ENCODE measurements at places on chromosomes 11 and 22.

DNA sequence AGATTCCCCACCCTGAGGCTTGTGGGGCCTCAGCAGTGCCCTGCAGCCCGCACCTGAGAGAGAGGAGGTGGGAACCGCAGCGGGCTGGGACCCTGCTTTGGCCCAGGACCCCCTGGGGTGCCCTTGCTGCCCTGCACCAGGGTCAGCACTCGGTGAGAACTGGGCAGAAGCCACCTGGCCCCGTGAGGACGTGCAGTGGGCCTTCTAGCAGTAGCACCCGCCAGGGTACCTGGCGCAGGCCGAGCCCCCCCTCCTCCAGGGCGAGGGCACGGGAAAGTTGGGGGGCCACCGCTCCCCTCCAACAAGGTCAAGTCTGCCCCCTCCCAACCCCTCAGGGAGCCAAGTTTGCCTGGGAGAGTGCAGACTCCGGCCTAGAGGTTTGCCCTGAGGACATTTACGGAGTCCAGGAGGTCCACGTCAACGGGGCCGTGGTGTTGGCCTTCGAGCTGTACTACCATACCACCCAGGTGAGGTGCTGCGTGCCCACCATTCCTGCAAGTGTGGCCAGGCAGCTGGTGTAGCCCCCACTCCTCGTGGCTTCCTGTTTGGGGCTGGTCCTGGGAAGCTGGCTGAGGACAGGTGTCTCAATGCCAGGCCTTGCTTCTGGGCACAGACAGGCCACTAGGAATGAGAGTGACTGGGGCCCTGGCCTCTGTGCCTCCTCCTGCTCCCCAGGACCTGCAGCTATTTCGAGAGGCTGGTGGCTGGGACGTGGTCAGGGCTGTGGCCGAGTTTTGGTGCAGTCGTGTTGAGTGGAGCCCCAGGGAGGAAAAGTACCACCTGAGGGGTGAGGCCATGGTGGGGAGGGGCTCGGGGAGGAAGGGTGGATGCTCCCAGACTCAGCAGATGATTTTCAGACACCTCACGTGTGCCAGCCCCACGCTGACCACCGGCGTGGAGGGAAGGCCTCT is 3.5 kb downstream of the PGGHG start:
- no peak for DNase-seq

- no peak for DNase-seq
Observed at GRCh38 chr11:61628662-61628970, 47.7 kb upstream of the SYT7 start.

DNA sequence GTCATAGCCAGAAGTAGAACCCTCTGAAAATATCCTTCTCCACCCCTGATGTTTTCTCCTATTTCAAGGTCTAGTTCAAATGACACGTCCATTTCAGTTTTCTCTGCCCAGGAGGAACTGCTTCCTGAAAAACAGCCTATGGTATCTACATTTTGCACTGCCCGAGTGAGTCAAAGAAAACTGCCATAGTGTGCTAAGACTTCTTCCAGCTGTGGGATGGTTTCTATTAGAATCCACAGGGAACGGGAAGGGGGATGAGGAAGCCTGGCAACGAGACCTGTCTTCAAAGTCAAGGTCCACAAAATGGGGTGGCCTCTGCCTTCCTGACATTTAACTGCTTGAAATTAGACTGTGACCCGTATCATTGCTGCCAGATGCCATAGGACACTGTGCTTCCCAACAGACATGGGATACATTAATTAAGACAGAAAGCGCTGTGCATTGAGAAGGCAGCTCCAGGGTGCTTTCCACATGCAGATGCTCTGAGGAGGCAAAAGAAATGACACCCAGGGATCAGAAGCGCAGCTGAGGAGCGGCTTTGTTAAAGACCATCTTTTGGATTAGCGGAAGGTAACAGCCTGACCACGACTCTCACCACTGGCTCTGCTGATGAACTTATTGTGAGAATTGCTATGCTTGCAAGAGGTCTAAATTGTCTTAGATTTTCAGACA is 39.4 kb upstream of the NUP50 start:
- peak; percentile 58 for DNase-seq

GRCh38 chr11:121414141-121414913 is 37.8 kb upstream of the SORL1 start:
- DNase-seq = no peak

DNA sequence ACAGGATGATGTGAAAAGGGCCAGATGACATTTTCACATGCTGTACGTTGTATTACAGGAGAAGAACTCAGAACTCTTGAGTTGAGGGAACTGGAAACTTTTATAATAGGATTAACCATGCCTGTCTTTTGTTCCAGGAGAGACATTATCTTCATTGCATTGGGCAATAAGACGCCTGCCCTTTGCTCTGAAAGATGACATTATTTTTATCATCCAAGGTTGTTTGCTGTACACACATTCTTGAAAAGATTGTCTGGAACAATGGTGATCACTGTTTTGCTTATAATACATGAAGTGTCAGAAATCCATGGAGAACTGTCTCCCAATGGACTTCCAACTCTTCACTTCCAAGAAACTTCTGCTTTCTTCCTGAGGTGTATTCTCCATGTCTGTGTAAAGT is 334.6 kb upstream of the B3GAT1 start:
- DNase-seq = no peak

- no peak for DNase-seq
Observed at GRCh38 chr11:110886288-110886970, 174.2 kb upstream of the ARHGAP20 start.

DNA sequence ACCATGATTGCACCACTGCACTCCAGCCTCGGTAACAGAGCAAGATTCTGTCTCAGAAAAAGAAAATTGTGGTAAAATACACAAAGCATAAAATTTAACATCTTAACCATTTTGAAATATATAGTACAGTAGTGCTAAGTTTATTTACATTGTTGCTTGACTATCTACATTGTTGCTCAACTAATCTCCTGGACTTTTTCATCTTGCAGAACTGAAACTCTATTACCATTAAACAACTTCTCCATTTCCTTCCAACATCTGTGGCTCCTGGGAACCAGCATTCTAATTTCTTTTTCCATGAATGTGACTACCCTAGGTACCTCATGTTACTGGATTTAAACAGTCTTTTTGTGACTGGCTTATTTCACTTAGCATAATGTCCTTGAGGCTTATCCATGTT is 13.5 kb upstream of the VWA5A start:
- DNase-seq = no peak

All from foreskin fibroblast (primary cell).